ENCODE measurements at places on chromosomes 1 and 21.
A peak's percentile ranks its signal among the peaks of the same experiment; 100 is the strongest.

GRCh38 chr1:40711465-40712404 is 20.2 kb downstream of the NFYC start:
- H3K36me3 ChIP-seq, result no peaks in the 10 kb centered on the region
- no peak for DNase-seq
- no peaks in the 10 kb centered on the region for H3K27me3 ChIP-seq

DNA sequence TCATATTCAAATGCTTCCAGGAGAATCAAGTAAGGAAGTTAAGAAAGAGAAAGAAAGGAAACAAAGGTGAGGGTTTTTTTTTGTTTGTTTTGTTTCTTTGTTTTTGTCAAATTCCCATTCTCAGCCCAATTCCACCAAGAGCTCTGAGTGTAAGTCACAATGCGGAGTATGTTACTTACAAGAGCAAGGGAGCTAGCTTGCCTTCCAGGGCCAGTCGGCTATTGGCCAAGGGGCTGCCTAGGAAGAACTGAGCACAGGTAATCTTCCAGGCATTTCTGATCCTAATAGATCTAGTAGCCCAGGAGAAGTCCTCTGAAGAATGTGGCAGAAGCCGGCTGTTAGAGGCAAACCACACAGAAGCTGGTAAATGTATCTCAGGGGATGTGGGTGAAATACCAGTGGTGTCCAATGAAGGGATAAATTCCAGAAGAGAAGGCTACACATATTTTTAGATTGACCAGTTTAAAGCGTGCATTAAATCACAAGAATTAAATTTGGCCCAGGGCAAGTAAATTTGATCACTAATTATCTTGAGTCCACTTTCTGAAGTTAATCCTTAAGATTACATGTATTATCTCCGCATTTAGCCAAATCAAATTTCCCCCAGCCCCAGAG is 239.6 kb upstream of the ADAMTS5 start:
- no peaks in the 10 kb centered on the region for H3K4me1 ChIP-seq
- no peaks in the 10 kb centered on the region for H3K27me3 ChIP-seq
- no peak for DNase-seq
- H3K4me3 ChIP-seq, result no peak overlapping the region

DNA sequence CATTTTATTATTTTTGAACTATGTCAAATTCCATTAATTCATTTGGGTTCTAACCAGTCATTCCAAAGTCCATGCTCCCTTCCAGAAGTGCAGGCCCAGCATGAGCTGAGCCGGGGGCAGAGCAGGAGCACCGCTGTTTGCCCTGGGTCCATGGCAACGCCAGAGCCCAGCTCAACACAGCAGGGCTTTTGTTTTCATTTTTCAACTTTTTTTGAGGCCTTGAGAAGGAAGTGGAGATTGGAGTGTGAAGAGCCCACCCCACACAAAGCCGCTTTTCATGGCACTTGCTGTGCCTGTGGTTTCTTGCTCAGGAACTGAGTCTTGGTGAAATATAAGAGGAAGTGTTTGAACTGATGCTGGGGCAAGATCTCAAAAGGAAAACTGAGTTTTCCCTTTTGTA is 13.2 kb upstream of the PRMT2 start:
- no peaks in the 10 kb centered on the region for H3K4me1 ChIP-seq
- no peak overlapping the region for H3K4me3 ChIP-seq
- H3K27me3 ChIP-seq, result no peaks in the 10 kb centered on the region

GRCh38 chr21:23008601-23009202 is 2010.5 kb downstream of the NCAM2 start:
- no peak overlapping the region for H3K27ac ChIP-seq
- no peak overlapping the region for H3K4me3 ChIP-seq
- no peaks in the 10 kb centered on the region for H3K4me1 ChIP-seq
- no peaks in the 10 kb centered on the region for H3K36me3 ChIP-seq
- H3K27me3 ChIP-seq, result no peaks in the 10 kb centered on the region

GRCh38 chr1:157540852-157541251 is 11.5 kb downstream of the FCRL5 start:
- no peaks in the 10 kb centered on the region for H3K4me1 ChIP-seq
- H3K27ac ChIP-seq, result no peak overlapping the region
- H3K27me3 ChIP-seq, result no peaks in the 10 kb centered on the region
- H3K4me3 ChIP-seq, result no peak overlapping the region
- no peaks in the 10 kb centered on the region for H3K36me3 ChIP-seq

- H3K4me1 ChIP-seq, result peaks cover 20% of the 10 kb centered on the region
- peaks cover 10% of the 10 kb centered on the region for H3K36me3 ChIP-seq
- no peaks in the 10 kb centered on the region for H3K27me3 ChIP-seq
- DNase-seq, result peak; percentile 39
- H3K27ac ChIP-seq, result peak overlapping the region; percentile 30
- H3K4me3 ChIP-seq, result no peak overlapping the region
These were observed 85.1 kb downstream of the STUM start for GRCh38 chr1:226633541-226634165.

All from psoas muscle (tissue), 8 donors.